ENCODE measurements at places on chromosomes 7 and 10.

- DNase-seq, result no peak
Observed at GRCh38 chr10:113538151-113538550, 14.7 kb upstream of the HABP2 start.

DNA sequence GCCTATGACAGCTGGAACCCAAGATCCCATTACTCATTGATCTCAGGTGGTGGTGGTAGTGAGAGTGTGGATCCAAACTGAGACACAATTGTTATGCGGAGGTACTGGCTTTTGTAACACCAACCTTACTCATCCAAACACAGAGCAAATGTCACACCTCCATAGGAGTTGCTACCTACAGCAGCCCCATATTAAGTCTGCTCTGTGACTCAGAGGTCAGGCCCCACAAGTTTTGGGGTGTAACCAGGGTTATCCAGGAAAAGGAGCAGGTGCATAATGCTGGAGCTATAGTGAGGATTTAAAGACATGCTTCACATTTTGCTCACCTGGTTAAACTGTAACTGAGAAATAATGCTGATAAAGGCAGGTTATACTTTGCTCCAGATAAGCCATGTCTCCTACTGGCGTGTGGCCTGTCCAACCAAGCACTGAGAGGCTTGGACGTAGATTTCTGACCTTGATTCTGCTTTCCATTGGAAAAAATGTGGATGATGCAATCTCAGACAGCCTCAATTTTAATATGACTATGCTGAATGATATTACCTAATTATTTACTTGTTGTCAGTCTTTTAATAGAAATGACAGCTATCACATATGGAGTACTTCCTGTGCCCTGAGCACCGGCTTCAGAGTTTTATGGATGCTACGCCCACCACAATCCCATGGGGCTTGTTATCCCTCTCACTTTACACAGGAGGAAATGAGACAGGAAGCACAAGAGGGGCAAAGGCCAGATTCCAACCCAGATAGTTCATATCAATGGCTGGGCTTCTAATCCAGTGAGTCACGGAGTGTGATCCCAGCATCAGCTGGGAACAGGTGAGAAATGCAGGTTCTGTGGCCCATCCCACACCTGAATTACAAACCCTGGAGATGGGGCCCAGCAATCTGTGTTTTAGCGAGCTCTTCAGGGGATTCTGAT, 181.3 kb downstream of the CHN2 start:
- DNase-seq, result no peak

GRCh38 chr10:11757454-11757820, 15.3 kb downstream of the ECHDC3 start:
- DNase-seq, result peak; percentile 58

DNA sequence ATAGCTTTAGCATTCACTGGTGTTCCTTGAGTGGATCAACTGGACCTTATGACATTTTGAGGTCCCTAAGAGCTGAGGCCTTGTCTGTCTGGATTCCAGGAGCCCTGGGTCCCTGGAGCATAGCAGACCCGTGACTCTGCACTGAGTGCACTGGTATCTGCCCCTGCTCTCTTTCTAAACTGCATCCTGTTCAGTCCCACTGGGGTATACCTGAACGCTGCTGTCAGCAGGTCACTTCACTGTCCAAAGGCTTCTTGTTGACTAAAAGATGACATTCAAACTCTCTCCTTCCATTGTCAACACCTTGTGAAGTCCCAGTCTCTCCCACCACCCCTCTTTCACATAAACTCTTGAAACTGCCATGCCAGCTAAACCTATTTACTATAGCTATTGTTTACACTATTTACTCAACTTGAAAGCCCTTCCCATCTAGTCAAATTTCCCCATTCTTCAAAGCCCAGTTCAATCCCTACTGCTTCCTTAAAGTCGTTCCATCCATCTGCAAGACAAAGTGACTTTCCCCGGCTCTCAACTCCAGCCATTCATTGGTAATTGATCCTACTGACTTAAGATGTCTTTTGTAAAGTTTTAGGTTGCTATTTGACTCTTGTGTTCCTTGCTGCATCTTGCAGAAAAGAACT, 523.3 kb downstream of the KCNMA1 start:
- DNase-seq, result no peak

GRCh38 chr7:12210179-12211053, 678 bp upstream of the TMEM106B start:
- DNase-seq, result no peak

DNA sequence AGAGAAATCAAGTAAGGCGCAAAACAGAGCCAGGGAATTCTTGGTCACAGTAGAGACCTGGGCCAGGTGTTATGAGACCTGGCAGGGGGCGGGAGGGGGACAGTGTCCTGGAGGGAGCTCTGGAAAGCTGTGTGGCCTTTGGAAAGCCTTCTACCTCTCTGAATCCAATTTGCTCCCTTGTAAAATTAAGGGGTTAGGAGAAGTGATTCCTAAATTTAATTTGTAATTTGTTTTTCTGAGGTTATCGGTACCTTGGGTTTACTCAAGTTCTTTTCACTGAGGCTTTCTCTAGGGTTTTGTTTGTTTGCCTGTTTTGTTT, 920.8 kb downstream of the TYW1 start:
- no peak for DNase-seq

GRCh38 chr7:146090023-146090645, 26.5 kb upstream of the CNTNAP2 start:
- no peak for DNase-seq

DNA sequence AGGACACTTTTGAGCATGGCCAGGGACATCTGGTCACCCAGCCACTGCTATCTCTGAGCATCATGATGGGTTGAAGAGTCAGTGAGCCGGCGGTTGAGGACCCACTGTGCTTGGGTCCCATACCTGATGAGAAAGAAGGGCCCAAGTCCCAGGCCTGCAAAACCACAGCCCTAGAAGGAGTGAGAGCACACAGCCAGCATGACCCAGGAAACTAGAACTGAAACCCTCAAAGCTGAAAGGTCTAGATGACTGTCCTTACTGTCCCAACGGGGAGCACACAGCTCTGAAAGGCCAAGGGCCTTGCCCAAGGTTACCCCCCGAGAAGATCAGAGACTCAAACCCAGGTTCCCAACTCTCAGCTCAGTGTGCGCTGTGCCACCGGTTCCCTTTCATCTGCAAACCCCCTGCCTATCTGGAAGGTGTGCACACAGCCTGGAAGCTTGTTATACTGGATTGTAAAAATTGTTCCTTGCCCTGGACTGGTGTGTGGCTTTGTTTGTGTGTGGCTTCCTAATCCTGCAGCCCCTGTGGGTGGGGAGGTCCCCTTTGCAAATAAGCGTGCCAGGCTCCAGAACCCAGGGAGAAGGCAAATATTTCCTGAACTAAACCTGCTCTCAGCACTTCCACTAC, 22.6 kb upstream of the PSAP start:
- no peak for DNase-seq

- no peak for DNase-seq
Observed at GRCh38 chr10:108003576-108003975, 839.1 kb upstream of the SORCS1 start.

GRCh38 chr7:79936281-79936983, 198.2 kb upstream of the GNAI1 start:
- no peak for DNase-seq

GRCh38 chr7:25430200-25430931, 202.1 kb upstream of the NPVF start:
- no peak for DNase-seq

DNA sequence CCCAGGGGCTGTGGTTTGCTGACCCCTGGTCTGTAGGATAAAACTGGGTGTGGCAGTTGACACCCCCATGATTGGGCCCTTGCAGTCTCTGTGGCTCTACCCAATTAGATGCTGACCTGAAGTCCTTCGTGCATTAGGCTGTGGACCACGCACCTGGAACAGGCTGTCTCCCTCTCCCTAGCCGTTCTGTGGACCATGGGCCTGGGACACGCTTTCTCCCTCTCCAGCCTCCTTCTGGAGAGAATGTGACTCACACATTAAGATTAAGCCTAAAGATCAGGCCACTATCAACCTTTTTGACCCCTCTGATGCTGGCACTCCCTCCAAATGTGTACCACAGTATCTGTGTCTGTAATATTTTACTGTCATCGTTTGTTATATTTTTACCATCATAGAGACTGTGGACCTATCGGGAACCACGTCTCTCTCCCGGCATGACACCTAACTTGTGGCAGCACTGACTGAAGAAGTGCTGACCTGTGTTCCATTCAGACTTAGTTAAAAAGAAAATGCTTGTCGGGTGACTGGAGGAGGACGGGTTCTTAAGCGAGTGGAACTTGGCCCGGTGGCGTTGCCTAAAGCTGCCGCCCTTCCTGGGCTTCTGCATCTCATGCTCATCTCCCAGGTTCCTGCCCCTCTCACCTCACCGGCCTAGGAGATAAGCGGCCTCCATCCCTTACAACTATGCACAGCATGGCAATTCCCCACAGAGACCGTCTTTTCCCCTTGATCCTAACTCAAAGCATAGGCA, 92.8 kb downstream of the WDR37 start:
- no peak for DNase-seq

DNA sequence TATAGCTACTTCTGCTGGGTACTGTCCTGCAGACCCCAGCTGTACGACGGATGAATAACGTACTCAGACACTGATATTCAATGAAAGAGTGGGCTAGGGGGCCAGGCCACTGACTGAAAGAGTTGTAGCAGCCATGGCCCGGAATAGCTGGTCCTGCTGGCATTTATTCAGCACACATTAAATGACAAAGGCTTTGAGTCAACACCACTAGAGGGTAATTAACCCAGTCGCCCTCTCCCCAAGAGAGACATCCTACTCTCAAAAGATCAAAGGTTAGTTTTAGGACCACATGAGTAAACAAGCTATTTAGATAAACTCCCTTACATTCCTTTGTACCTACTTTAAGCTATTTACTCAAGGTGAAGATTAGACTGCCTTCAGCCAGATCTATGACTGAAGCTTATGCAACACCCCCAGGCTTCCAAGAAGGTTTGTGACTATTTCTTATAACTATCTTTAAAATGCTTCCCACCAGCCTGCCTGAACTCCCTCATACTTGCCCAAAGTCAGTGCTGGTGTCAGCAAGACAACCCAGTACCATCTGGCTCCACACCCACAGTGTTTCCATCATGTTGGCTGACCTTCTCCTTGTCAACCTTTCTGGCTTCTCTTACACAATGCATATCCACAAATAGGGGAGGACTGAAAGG, 629.1 kb downstream of the SORCS1 start:
- no peak for DNase-seq

- no peak for DNase-seq
Observed at GRCh38 chr10:6973899-6974298, 393.8 kb upstream of the PRKCQ start.

DNA sequence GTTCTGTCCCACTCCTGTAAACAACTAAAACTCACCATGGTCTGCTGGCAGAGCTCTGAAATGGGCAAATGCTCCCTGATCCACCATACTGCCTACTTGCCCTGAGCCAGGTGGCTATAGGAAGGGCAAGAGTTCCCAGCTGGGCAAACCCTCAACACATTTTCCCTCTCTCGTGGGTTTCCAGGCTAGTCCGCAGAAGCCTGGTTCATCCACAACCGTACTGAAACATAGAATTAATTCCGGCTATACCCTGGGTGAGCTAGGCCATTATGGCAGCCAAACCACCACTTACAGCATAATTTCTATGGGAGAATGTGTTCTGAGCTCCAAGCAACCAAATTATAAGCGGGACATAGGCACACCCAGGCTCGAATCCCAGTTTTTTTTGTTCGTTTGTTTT, 20.1 kb upstream of the DDIT4 start:
- no peak for DNase-seq

DNA sequence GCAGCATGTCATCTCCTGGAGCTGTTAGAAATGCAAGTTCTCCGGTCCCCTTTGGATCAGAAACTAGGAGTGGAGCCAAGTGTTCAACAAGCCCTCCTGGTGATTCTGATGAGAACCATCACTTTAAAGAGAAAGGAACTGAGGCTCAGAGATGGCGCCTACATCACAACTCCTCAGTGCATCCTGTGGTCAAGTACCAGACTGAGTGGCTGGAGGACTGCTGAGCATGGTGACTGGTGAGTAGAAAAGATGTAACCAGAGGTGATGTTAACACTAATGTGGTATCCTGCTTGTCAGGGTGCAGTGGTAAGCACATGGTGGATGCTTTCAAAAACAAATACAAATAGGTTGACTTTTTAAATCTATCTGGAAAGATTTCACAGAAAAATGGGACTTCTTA, 3.5 kb upstream of the OIT3 start:
- no peak for DNase-seq

- DNase-seq, result no peak
Observed at GRCh38 chr7:129918922-129919321, 33.8 kb downstream of the UBE2H start.

GRCh38 chr10:18094793-18095192, 45.4 kb upstream of the CACNB2 start:
- DNase-seq, result no peak

DNA sequence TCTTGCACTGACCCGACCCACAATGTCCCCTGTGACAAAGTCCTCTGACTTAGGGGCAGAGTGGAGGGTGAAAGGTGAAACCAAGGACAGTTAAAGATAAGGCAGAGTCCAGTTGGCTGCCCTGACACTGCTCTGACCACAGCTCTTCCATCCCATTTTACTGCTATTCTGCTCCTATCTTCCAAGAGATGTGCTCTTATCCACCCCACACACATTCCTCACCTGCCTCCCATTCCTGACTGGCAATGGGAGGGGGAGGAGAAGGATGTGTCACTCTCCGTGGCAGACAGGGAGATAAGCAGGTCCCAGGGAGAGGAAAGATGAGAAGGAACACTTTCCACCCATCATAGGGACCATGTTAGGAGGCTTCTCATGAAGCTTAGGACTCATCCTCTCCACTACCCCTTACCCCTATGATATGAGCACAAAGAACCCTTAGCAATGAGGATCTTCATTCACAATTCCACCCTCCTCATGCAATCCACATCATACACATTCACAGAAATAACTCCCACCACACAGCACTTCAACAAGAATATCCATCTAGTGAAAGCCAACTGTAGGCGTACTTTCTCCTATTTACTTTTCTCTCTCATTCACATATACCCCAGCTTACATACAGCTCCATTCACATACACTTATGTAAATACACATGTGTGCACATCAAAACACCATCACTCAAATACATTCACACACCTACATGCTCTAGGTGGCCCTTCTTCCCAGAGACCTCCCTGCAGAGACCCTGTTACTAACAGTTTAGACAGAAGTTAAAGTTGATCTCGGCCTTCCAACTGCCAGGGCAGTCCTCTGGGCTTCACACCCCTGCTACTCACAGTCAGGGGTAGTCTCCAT, 6.6 kb downstream of the SYNPO2L start:
- DNase-seq, result no peak

DNA sequence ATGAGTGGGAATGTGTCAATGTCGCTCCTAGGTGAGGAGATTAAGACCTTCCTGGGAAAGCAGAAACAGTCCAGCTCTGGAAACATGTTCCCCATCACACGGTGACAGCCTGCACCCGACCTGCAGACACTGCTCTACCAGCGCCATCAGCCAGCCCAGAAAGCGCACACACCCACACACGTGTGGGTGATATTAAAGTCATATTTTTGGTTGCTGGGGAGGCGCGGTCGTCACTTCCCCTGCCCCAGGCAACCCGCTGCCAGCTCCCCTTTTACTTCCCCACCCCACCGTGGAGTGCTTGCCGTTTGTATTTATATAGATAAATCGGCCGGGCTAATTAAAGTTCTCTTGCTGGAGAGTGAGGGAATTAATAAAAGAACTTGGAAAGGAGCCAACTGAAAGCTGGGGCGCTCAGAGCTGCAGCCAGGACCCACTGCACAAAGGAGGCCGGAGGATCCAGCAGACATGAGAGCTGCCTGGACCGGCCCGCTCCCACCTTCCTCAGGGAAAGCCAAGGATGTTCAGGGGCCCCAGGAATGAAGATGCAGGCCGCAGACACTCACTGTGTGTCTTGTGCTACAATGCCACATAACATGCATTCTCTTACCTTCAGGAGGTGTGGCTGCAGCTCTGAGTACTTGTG, 145.2 kb upstream of the UNC5B start:
- no peak for DNase-seq

GRCh38 chr10:71009126-71009525, 120.8 kb upstream of the PCBD1 start:
- DNase-seq, result no peak

All from thoracic aorta (tissue), 2 donors.